SJSA1 (cell line): ENCODE measurements at places on chromosomes 2 and 18.
A peak's percentile ranks its signal among the peaks of the same experiment; 100 is the strongest.

DNA sequence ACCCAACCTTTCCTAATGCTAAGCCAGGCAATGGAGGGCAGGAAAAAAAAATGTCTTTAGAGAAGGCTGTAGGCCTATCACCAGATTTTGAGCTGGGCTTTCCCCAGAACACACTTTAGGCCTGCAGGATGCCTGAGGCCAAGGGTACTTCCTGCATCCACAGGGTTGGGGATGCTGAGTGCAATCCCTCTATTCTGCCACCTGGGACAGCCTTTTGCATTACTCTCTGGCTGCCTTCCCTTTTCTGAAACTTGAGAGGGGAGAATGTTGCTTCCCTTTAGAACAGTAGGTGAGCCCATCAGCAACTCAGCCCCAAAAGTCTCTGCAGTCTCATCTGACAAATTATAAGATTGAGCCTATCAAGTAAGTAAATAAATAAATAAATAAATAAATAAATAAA lies 195.2 kb downstream of the SLC8A1 start:
- no peak for DNase-seq

- DNase-seq, result no peak
Observed at GRCh38 chr2:128228894-128229293, 89.8 kb downstream of the HS6ST1 start.

DNA sequence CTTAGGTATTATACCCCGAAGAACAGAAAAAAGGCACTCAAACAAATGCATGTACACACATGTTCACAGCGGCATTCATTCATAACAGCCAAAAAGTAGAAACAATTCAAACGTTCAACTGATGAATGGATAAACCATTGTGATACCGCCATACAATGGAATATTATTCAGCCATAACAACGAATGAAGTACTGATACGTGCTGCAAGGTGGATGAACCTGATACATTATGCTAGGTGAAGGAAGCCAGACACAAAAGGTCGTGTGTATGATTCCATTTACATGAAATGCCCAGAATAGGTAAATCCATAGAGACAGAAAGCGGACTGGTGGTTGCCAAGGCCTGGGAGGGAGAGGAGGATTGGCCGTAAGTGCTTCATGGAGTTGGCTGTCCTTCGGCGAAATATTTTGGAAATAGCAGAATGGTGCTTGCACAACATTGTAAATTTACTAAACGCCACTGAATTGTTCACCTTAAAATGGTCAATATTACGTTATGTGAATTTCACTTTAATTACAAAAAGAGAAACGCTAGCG lies 750 bp upstream of the RMP24 start:
- DNase-seq, result peak; percentile 4

GRCh38 chr2:154142480-154142879 lies 270.8 kb downstream of the GALNT13 start:
- DNase-seq, result no peak

DNA sequence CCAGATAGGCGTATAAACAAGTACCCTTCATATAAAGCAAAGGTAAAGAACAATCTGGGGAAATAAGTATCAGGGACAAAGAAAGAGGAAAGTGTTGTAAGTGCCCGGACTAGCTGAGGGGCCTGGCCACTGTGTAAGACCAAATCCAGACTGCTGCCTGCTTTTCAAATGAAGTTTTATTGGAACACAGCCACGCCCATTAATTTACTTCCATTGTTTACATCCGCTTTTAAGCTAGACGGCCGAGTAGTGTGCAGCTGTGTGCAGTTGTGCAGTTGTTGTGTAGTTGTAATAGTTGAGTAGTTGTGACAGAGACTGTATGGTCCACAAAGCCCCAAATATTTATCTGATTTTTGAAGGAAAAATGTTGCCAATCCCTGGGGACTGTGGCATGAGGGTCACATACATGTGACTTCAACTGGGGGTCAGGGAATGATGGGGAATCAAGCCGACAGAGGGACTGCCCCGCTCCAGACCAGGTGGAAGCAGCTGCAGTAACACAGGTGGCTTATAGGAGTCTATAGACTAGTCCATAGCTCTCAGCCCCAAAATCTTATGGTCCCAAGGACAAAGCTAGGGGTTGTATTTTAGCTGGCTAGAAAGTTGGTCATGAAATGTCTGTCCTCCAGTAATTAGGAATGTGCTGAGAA lies 30.0 kb downstream of the FHL2 start:
- DNase-seq, result no peak

DNA sequence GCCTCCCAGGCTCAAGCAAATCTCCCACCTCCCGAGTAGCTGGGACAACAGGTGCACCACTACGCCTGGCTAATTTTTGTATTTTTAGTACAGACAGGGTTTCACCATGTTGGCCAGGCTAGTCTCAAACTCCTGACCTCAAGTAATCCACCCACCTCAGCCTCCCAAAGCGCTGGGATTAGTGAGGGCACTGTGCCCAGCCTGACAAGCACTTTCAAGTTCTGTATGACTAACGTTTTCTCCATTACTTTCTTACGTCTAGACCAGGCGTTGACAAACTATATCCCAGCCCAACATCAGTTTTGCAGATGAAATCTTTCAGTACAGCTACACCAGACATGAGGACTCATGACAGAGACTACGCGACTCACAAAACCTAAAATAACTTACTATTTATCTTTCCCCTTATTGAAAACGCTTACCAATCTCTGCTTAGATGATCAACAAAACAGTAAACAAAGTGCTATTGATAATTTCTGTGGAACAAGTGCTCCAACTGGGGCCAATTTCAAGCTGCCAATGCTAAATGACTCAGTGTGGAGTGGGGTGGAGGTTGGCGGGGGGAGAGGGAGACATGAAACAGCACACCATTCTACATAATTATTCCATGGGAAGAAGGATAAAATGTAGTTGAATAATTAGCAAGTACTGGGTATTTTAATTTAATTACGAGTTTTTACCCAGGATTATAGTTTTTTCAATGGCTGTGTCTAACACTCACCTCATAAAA lies 59.1 kb downstream of the SAP130 start:
- DNase-seq, result peak; percentile 9

DNA sequence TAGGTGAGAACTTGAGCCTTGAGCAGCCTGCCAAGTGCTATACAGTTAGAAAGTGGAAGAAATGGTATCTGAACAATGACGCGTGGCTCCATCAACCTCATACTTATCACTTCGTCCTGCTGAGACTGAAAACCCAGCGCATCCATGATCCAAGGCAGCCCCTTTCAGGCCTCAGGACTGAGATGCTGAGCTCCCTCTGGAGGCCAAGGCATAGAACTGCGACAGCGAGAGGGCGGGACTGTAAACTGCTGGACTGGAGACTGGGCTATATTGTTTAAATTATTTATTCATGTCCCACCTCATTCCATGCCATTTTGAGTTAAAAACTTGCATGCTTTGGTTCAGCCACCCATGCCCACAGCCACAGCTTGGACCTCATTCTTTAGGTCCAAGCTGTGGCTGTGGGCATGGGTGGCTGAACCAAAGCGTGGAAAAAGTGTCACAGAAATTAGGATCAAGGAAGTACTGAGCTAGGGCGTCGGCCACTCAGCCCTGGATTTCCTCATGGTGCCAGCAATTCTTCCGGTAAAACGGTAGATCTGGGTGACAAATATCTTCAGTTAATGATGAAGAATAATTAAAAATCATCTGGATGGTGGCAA lies 195.5 kb downstream of the L3MBTL4 start:
- DNase-seq, result no peak

DNA sequence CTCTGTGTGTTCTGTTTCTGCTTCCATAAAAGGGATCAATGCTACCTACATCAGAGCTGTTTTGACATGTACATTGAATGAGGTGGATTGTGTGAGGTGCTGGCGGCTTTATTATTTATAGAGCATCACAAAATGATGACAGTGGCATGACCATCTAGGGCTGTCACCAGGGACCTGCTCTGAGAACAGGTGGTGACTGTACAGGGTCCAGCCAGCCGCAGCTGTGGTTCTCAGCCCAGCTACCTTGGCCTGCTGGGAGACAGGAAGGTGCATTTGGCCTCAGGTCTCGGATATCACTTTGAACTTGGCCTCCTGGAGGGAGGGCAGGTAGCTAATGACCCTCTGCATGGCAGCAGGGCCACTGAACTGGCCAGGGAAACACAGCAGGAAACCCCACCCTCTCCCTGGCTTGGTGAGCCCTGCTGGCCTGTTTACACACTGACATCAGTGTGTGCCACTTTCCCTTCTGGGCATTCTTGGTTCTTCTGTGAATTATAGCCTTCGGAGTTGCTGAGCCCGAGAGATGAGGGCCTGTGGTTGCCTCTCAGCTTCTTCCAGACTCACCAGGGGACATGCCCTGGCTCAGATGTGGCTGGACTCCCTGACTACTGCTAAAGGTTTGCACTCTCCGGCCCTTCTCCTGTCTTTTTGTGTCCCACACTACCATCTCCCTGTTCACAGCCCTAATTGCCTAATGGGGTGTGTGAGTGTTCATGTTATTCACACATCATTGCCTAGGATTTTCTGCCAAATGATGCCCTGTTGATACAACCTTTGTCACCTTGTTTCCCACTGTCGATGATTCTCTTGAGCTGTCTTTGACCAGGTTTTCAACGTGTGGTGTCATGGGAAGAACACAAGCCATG lies 109.2 kb upstream of the RAB12 start:
- DNase-seq, result no peak

- DNase-seq, result no peak
Observed at GRCh38 chr18:55983433-55983832, 395.4 kb upstream of the TCF4 start.

DNA sequence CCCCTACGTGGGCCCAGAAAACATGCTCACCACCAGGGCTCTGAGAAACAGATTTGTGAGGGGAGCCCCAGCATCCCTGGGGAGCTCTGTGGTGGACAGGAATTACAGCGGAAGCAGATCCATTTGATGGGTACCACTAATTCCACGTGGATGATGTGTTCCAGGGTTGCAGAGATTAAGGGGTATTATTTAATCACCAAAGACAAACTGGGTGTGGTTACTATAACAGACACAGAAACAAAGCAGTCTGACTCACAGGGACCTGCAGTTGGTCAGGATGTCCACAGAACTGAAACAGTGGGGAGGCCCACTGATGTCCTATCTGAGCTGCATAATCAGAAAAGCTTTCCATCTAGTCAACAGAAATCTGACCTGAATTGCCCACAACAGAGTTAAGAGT lies 65.8 kb downstream of the PSMG2 start:
- peak; percentile 15 for DNase-seq

GRCh38 chr2:229463841-229464346 lies 192.8 kb upstream of the PID1 start:
- DNase-seq, result no peak

- no peak for DNase-seq
Observed at GRCh38 chr2:47238638-47239037, 83.5 kb upstream of the STPG4 start.

DNA sequence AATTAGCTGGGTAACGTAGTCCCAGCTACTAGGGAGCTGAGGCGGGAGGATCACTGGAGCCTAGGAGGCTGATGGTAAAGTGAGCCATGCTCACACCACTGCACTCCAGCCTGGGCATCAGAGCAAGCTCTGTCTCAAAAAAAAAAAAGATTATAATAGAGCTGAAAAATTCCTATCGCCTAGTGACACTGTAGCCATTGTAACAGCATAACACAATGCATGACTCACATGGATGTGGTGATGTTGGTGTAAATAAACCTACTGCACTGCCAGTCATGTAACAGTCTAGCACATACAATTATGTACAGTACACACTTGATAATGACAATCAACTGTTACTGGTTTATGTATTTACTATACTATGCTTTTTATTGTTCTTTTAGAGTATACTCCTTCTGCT lies 39.6 kb downstream of the MGAT4A start:
- DNase-seq, result no peak

GRCh38 chr2:44598330-44599119 lies 236.8 kb downstream of the CAMKMT start:
- DNase-seq, result no peak

GRCh38 chr2:109721135-109721534 lies 73.0 kb upstream of the RGPD5 start:
- DNase-seq, result peak; percentile 5

- no peak for DNase-seq
Observed at GRCh38 chr2:166361351-166362153, 14.2 kb downstream of the SCN9A start.

- DNase-seq, result no peak
Observed at GRCh38 chr18:70411876-70412435, 123.1 kb downstream of the SOCS6 start.

- DNase-seq, result peak; percentile 94
Observed at GRCh38 chr2:28390241-28390745, 2.4 kb upstream of the FOSL2 start.

- DNase-seq, result peak; percentile 63
Observed at GRCh38 chr2:229921101-229921891, 513 bp downstream of the TRIP12 start.

DNA sequence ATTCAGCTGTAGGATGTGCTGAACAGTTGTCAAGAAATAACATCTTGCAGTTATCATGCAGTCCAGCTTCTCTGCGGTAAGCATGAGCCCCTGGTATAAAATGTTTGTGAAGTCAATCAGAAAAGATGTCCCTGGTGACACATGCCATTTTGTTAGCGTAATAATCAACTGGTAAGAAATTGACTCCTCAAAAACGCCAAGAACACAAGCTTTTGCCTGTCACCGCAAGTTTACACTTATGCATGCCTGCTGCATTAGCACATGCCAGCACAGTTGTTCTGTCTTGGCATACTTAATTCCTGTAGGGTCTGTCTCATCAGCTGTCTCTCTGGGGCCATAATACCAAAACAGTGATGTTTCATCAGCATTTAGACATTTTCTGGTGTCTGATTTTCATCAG lies 524.8 kb upstream of the DSEL start:
- no peak for DNase-seq

- DNase-seq, result no peak
Observed at GRCh38 chr2:86281066-86281700, 56.2 kb downstream of the REEP1 start.

DNA sequence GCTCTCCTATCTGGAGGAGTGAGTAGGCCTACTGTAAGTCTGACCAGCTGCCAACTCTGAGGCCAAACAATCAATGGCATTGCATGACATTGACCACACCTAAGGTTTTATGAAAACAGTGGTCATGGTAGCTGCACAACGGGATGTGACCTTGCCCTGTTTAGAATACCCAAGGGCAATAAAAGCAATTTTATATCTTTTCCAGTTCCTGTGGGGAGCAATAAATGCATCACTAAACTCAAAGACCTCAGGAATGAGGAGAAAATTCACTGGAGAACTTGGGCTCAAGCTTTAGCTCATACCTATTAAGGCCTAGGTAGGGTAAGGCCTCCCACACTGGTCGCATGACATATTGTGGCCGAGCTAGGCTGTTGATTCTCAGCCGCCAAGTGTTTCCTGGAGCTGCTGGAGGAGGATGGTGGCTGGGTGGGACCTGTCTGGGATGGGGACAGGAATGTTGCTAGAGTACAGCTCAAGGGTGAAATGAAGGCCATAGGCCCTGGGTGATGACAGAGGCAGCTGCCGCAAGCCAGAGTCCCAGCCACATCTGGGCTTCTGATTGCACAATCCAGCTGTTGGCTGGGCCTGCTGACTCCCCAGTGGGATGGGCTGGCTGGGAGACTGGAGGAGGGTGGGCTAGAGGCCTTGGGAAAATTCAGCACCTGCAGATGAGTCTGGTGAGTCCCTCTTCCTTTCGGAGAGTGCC lies 313.7 kb downstream of the CYP26B1 start:
- DNase-seq, result no peak

DNA sequence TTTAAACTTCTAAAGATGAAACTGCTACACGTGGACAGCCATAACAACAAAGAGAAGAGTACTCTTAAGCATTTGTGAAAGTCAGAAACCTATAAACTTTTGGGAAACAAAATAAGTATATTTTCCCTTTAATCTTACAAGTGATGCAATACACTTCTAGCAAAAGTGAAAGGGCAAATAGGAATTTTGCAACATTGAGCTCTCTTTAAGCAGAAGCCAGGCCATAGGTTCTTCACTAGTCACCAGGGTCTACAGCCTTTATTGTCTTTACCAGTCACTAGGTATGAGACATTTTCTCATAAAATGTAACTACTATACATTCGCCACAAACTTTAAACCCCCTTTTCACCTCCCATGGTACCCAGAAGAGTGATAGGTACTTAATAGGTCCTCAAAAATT lies 37.5 kb downstream of the SCN1A start:
- DNase-seq, result no peak
